Activated CD4-positive, alpha-beta T cell treated with anti-CD3 and anti-CD28 coated beads, Interleukin-2, amount 50 U/mL, for 24 hours (primary cell): ENCODE measurements at places on chromosomes 12 and 14.

GRCh38 chr12:56645201-56645716 is 525 bp downstream of the ATP5F1B start:
- DNase-seq, result no peak

DNA sequence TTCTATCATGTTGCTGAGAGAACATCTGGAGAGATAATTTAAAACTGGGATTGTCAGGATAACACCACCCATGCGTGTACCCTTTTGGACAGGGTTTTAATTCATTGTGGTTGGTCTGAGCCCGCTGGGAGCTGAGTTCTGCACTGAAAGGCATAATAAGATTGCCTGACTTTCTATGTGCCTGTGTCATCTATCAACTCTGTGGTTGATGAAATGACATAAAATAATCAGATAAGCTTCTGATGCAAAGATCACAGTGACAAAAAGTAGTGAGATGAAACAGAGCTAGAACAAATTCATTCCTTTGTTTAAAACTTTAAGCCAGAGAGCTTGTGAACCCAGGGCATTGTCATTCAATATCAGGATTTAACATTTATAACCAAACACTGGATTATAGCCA is 98.7 kb downstream of the BBS10 start:
- DNase-seq, result no peak

DNA sequence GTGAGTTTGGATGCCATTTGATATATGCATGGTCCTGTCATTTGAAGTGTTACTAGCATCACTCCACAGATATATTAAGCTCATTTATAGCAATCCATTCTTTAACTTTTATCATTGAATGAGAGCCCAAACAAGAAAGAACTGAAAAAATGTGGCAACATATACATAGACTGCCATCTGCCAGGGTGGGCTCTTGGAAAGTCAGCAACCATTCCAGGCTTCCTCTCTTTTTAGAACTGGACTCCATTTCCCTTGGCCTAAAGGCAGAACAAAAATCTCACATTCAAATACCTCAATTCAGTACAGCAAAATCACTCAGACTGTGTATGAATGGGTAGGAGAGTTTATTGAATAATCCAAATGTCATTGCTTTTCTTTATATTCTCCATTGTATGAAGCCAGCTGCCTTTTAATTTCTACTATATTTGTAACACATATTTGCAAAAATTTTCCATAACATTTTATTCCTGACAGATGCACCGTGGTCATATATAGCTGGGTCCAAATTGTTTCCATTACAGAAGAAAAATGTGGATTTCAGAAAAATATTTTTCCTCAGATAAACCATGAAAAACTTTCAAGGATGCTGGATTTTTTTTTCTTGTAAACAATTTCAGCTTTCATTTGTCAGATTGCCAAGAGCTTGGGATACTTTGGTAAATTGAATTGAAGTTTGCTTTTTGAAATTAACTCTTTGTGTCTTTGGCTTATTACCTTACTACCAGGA is 1252.3 kb upstream of the SEL1L start:
- no peak for DNase-seq

- DNase-seq, result no peak
Observed at GRCh38 chr14:44027397-44027796, 479.7 kb downstream of the FSCB start.

DNA sequence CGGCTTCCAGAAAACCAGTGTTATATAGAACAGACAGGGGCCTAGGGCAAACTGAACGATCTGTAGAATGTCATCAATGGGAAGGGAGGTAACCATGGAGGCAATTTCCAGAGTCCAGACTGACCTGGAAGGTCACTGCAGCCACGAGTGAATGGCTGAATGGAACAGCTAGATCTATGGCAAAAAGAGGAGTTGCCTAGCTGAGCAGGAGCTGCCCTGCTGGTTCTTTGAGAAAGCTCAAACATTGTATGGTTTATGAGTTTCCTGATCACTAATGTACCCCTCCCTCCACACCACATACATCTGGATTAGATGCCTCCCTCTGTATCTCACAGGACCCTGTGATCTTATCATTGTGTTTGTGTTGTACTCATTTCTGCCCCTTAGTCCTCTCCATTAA is 1.0 kb upstream of the RERG start:
- DNase-seq, result no peak

DNA sequence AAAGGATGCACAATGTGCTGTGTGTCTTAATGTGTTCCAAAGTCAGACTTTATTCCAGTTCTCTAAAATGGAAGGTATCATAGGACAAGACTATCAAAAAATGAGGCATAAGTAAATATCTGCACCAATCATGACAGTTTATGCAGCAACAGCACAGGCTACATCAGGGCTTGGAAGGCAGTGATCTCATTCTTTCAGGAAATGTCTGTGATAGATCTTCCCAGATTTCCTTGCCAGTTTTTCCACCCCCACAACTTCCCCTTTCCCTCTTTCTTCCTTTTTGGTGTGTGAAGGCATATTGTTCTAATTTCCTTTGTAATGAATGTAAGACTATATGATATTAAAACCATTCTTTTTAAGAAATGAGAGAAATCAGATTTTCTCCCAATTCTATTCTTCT is 326.7 kb downstream of the ATP23 start:
- DNase-seq, result no peak

DNA sequence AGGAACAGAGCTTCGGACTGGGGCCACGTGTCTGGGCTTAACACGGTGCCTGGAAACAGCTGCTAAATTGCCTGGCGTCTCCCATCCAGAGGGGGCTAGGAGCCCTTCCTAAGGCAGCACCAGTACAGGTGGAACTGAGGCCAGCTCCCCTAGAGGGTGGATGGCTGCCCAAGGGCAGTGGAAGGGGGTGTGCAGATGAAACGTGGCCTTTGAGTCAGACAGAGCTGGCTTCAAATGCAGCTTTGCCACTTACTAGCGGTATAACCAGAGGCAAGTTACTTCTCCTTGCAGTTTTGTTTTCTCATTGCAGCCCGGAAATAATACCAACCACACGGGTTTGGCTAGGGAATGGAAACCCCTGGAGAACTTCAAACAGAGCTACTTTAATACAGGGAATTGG is 59.3 kb upstream of the SLC24A4 start:
- DNase-seq, result no peak

GRCh38 chr12:8145754-8146441 is 10.9 kb upstream of the ZNF705A start:
- no peak for DNase-seq

DNA sequence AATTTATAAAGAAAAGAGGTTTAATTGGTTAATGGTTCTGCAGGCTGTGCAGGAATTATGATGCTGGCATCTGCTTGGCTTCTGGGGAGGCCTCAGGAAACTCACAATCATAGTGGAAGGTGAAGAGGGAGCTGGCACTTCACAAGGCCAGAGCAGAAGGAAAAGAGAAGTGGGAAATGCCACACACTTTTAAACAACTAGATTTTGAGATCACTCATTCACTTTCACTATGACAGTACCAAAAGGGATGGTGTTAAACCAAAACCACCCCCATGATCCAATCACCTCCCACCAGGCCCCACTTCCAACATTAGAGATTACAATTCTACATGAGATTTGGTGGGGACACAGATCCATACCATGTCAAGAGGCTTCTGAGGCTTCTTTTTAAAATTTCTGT is 62.6 kb downstream of the SLC38A4 start:
- DNase-seq, result no peak

- DNase-seq, result no peak
Observed at GRCh38 chr12:26746121-26746714, 86.8 kb downstream of the ITPR2 start.

DNA sequence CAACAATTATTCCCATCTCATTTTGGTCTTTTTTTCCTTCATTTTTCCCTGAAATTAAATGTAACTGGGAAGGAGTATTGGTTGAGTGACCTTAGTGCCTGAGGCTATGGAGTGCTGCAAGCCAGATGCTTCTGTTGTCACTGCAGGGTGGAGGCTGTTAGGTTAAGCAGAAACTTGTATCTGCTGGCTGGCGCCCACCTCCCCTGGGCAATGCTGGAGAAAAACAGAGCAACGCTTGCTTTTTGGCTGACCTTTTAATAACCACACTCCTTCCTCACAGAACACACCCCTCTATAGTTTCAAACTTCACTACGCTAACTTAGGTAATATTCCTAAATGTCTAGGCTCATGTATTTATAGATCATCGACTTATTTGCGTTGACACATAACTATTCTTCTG is 583.5 kb upstream of the NOVA1 start:
- no peak for DNase-seq

DNA sequence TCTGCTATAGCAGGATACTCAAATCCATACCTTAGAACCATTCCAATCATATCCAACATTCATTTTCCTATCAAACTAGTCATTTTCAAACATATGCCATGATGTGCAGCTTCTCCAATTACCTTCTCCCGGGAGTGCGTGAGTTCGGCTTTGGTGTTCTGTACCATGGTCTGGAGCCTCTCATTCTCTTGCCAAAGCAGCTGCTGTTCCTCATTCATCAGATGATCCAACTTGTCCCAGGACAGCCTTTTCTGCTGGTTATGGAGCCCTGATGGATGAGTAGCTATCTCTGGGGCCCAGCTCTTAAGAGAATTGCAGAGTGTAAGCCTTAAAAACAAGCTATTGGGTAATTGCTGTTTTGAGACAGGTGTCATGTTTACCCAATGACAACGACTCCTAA is 71.1 kb upstream of the SAV1 start:
- no peak for DNase-seq

GRCh38 chr12:76341436-76342030 is 6.7 kb downstream of the BBS10 start:
- no peak for DNase-seq

DNA sequence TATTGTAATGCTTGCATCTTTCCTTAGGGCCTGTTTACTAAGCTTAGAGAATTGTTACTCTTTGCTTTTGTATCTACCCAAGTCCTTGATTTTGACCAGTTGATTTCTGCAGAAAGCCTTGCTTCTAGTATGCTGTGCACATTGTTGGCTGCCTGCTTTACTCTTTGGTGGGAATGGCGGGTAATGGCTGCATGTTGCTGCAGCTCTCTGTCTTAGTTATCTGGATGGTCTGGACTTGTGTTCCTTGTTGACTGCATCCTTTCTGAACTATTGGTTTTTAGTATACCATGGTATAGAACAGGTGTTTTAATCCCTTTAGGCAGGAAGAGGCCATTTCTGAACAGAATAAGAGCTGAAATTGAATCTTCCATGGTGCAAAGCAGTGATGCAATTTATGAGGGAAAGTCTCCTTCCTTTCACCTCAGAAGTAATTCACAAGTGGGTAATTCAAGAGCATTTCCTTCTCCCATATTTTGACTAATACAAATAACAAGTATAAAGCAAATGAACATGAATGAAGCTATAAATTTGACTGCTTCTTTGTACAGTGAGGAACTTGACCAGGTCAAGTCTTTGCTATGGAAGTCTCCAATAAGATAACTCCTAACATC is 466.4 kb downstream of the NPAS3 start:
- DNase-seq, result no peak

GRCh38 chr12:127652281-127652680 is 614.7 kb upstream of the TMEM132C start:
- no peak for DNase-seq

DNA sequence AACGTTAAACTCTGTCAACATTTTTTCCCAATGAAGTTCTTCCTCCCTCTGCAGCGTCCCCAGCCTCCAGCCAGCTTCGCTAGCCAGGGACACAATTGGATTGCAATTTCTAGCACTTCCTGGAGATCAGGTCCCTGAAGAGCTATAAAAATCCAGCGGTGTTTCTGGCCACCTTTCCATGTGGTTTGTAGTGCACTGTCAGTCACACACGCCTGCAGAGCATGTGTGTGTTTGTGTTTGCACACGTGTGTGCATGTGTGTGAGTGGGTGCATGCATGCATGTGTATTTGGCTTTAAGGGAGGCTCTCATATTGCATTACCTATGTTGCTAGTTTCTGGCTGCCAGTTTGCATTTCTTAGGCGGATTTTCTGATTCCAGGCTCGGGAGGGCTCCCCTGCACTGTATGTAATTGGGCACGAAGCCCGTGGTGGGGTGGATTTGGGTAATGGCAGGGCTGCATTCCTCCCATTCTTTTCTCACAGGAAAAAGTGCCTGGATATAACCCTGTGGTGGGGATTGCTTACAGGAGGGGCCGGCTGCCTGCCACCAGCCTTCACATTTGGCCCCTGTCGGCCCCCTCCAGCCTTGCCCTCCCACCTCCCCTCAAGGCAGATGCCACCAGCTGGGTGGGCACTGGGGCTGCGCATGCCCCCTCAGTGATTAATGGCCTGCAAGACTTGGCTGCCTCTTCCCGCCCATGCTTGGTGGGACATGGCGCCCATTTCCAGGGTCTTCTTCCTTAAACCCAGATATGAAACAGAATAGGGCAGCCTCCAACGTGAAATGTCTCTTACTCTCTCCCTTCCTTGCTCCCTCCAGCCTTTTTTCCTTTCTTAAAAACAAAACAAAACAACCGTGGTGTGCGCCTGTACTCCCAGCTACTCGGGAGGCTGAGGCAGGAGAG is 74.0 kb downstream of the TSPAN9 start:
- DNase-seq, result no peak

GRCh38 chr14:62592877-62593276 is 452.4 kb downstream of the KCNH5 start:
- no peak for DNase-seq

- DNase-seq, result no peak
Observed at GRCh38 chr14:38618514-38618913, 362.6 kb upstream of the CLEC14A start.

- no peak for DNase-seq
Observed at GRCh38 chr12:68559246-68559645, 51.5 kb upstream of the RAP1B start.

DNA sequence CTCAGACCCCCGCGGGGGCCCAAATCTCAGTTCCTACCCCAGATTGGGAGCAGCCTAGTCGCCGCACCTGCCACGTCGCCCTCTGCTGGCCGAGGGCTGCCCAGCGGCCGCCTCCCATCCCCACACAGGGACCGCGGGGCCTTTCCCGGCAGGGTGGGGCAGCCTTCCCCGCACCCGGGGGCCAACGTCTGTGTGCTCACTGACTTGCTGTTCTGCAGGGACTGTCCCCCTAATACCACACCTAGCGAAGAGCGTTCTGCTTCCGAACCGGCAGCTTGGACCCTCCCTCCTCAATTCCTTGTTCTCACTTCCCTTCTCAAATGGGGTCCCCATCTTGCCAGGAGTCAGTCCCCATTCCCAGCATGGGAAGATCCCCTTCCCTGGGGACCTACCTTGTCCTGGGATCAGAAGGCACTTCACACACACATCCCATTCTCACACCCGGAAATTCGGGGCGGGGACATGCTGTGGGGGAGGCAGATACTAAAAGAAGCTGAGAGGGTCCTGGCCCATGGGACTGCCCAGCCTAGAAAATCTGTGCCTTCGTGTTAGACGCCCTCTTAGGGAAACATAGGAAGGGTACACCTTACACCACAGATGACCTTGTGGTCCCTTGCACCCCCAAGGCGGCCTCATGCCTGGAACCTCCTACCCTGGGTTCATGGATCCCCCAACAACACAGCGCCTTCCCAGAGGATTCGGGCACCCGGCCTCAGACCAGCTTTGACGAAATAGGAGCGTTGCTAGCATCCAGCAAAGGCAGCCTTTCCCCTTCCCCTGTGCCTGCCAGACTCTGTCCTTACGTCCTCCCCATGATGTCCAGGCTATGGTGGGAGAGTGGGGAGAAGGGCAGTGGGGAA is 16.4 kb downstream of the ACVRL1 start:
- DNase-seq, result peak; percentile 21
